ENCODE measurements at places on chromosomes 3 and 15.

GRCh38 chr3:160130950-160131349 is 94.3 kb upstream of the C3orf80 start:
- DNase-seq: no peak

DNA sequence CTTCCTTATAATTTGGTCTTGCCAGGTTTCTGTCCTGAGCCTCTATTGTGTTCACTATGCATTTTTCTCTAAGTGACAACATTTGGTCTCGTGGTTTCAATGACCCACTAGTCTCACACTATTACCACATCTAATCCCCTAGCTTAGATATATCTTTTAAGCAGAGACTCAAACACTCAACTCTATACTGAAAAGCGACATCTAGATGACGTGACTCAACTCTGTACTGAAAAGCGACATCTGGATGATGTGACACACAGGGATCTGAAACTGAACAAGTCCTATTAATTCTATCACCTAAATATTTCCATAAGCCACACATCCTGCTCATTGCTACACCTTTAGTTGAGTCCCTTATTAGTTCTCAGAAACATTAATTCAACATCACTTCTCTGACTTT is 141.7 kb upstream of the MBNL1 start:
- DNase-seq: peak; percentile 21

- no peak for DNase-seq
Measured at GRCh38 chr3:157110761-157111278, 49.1 kb downstream of the CCNL1 start.

GRCh38 chr3:104604326-104605010 is 762.2 kb upstream of the ALCAM start:
- no peak for DNase-seq

- no peak for DNase-seq
Measured at GRCh38 chr3:188573291-188573940, 419.5 kb downstream of the LPP start.

DNA sequence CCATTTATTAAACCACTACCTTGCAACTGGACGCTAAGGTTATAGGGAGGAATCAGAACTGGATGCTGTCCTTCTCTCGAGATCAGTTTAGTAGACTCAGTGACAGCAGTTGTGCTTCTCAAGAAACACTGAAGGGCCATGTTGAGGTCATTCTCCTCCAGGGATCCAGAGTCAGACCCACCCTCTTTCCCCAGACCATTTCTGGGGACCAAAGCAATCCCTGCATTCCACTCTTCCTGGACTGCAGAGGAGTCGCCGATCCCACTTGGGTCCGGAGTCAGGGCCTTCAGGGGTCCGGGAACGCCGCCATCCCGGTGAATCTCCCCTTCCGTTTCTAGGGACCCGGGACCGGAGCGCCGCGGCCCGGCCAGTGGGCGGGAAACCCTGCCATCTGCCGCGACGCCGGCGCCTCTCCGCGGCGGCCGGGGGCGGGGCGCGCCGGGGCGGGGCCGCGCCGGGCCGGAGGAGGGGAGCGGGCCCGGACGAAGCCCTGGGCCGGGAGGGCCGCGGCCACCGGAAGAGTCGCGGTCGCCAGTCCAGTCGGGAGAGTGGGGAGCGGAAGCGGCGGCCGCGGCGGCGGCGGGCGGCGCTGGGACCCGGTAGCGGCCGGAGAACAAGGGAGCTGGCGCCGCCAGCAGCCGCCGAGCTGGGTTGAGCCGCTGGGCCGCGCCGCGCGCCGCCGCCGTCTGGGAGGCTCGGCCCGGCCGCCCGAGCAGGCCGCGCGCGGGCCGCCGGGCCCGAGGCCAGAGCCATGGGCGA is at the start of gene DVL3:
DVL3 (plus strand) TSS at position 493 of the 759 bp plus-strand sequence; CDS start at position 752, 259 bp downstream.
- DNase-seq: peak; percentile 61

- peak; percentile 50 for DNase-seq
Measured at GRCh38 chr15:100341239-100341749, 481 bp downstream of the ADAMTS17 start.

DNA sequence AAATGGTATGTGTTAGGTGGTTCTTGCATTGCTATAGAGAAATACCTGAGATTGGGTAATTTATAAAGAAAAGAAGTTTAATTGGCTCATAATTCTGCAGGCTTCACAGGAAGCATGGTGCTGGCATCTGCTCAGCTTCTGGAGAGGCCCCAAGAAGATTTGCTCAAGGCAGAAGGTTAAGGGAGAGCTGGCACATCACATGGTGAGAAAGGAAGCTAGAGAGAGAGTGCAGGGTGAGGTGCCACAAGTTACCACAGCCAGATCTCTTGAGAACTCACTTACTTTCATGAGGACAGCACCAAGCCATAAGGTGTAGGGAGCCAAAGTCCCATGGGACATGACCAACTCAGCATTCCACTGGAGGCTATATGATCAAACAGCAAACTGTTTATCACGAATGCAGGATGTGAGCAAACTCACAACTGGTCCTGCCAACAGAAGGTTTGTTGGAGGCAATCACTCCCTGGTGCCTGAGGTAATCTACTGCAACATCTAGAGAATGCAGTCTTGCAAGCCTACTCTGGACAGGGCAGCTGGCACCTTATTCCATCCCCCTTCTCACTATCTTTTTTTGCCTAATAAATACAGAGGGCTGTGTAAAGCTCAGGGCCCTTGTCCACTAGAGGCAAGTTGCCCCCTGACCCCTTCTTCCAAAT is 28.1 kb upstream of the CCR2 start:
- no peak for DNase-seq

DNA sequence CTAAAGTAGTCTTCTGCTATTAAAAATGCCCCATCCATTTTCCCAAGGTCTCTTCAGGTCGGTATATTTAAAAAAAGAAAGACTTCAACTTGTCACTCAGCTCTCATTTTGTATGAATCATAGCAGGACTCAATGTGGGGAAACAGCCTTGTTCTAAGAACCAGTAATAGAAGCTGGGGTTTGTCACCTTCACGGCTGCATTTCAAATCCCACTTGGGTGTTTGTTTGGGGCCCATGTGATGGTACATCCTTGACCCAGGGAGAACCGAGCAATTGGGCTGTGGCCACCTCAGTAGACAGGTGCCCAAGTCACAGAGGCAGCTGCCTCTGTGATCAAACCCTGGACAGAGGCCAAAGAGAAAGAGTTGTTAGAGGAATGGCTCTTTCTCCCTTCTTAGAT is 70.3 kb upstream of the ARL8B start:
- no peak for DNase-seq

GRCh38 chr15:64112904-64113303 is 17.1 kb downstream of the SNX1 start:
- no peak for DNase-seq

- DNase-seq: no peak
Measured at GRCh38 chr3:26522919-26523318, 99.7 kb upstream of the LRRC3B start.

GRCh38 chr3:45537970-45538640 is 56.4 kb upstream of the LIMD1 start:
- no peak for DNase-seq

- DNase-seq: no peak
Measured at GRCh38 chr3:11154953-11155325, 646 bp downstream of the HRH1 start.

DNA sequence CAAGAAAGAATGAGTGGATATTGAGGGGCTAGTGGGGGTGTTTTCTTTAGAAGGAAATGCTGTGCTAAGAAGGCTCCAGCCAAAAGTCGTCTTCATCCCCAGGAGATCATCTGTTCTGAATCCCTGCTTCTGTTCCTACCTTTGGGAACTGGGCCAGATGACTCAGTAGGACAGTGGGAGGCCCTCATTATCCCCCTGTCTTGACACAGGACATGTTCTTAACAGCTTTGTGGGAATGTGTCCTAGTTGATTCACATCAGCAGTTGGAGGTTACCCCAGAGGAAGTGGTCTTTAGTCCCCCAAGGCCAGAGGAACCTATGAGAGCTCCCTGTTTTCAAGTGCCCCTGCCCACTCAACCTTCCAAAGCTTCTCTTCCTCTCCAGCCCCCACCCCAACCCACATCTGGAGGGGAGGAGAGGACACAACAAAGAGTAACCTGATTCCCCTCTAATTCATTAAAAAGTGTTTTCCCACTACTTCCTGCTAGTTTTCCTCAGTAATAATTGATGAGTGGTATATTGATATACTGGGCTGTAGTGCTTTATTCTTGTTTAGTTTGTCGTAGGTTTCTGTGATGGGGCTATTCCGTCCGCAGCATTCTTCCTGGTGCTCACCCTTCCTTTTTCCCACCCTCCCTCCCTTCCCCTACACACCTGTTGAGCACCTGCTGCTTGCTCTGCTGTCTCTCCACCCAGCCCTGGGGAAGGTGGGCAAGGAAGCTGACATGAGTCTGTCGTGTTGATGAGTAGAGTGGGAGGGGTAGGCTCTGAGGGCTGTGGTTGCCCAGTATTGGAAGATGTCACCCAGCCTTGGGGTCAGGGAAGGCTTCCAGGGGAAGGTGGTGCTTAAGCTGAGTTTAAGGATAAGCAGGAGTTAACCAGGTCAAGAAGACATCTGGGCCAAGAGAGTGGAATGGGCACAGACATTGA is 9.3 kb downstream of the PXYLP1 start:
- DNase-seq: no peak

DNA sequence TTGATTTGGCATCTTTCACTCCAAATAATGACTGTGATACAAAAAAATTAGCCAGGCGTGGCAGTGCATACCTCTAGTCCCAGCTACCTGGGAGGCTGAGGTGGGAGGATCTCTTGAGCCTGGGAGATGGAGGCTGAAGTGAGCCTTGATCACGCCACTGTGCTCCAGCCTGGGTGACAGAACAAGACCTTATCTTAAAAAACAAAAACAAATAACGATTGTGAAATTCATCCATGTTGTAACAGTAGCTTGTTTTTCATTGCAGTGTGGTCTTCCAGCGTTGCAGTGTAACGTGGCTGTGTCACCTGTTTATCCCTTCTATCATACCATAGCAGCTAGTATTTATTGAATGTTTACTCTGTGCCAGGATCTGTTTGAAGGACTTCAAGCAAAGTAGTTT is 120.9 kb downstream of the ITPR1 start:
- DNase-seq: no peak

- DNase-seq: no peak
Measured at GRCh38 chr3:12986986-12987385, 86.2 kb downstream of the IQSEC1 start.

- DNase-seq: no peak
Measured at GRCh38 chr3:98068824-98069223, 18.1 kb upstream of the OR5AC2 start.

- no peak for DNase-seq
Measured at GRCh38 chr3:116512931-116513330, 67.6 kb upstream of the LSAMP start.

GRCh38 chr3:126373682-126374601 is 16.7 kb upstream of the KLF15 start:
- DNase-seq: no peak

DNA sequence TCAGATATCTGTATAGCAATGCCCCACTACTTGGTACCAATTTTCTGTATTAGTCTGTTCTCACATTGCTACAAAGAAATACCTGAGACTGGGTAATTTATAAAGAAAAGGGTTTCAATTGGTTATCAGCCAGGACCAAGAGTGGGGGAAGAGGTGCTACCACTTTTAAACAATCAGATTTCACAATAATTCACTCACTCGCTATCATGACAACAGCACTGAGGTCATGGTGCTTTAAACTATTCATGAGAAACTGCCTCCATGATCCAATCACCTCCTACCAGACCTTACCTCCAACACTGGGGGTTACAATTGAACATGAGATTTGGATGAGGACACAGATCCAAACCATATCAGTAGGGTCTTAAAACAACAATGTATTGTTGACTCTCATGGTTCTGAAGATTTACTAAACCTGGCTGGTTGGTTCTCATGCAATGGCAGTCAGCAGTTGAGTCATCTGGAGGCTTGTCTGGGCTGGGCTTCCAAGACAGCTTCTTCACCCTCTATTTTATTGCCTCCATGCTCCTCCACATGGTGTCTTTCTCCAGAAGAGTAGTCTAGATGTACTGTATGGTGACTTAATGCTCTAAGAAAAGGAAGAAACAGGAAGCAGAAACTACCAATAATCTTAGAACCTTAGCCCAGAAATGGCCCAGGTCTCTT is 21.2 kb upstream of the TM4SF4 start:
- no peak for DNase-seq

- no peak for DNase-seq
Measured at GRCh38 chr3:51888463-51889105, 13.2 kb upstream of the IQCF5 start.

DNA sequence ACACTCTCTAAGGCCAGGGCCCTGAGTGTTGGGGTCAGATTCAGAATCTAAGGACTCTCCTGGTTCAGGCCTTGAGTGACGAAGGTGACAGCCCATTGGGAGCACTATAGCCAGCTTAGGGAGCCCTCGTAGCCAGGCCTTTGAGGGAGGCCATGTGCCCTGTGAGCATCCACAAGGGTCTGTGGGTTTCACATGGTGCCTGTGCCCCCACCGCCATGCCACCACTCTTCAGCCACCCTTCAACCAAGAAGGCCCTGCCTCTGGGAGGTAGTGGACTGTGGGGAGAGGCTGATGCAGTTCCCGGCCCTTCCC is 37.5 kb downstream of the TSPAN3 start:
- DNase-seq: no peak

- no peak for DNase-seq
Measured at GRCh38 chr3:183117056-183117455, 17.8 kb upstream of the MCCC1 start.

DNA sequence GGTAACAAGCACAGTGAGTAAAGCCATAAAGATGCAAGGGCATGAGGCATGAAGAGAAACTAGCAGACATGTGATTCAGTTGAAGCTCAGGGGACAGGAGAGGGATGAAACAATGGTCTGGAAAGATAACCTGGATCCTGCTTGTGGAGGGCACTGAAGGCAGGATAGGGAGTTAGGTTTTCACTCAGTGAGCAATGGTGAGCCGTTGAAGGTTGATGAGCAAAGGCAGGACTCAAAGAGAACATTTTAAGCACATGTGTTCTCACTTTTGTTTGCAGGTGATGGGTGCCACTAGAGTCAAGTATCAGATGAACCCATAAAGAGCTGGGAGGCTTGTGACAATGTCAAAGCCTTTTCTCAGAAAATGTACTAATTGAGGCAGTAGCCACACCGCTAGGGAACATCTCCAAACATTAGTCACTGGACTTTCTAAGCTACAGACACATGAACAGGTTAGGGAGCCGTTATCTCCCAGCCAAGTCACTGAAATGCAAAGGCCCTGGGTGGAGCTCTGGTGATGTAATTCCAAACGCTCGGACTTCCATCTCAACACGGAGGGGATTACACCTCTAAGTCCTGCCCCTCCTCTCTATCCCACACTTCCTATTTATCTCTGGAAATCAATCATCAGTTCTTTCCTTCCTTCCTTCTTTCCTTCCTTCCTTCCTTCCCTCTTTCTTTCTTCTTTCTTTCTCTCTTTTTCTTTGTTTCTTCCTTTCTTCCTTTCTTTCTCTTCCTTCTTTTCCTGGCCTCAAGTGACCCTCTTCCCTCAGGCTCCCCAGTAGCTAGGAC is 22.7 kb downstream of the KLHL6 start:
- no peak for DNase-seq
